ENCODE measurements at places on chromosomes 13 and 19.
A peak's percentile ranks its signal among the peaks of the same experiment; 100 is the strongest.

DNA sequence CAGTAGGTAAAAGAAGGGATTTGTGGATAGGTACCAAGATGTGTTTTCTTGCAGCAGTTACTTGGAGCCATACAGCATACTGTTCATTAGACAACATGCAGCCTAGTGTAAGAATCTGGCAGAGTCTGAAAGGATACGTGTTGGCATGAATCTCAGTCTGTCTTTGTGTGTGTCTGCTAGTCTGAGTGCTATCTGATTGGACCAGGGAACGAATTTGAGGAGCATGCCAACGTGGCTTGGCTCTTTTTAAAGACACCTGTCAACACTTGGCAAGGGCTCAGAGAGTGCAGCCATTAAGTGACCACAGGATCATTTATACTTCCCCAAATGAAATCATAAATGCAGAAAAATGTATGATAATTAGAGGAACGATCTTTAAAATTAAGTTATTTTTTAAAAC is 27.6 kb upstream of the ATXN8OS start:
- peak; percentile 7 for DNase-seq

GRCh38 chr13:72430923-72431322 is 296.5 kb downstream of the MZT1 start:
- DNase-seq, result no peak

DNA sequence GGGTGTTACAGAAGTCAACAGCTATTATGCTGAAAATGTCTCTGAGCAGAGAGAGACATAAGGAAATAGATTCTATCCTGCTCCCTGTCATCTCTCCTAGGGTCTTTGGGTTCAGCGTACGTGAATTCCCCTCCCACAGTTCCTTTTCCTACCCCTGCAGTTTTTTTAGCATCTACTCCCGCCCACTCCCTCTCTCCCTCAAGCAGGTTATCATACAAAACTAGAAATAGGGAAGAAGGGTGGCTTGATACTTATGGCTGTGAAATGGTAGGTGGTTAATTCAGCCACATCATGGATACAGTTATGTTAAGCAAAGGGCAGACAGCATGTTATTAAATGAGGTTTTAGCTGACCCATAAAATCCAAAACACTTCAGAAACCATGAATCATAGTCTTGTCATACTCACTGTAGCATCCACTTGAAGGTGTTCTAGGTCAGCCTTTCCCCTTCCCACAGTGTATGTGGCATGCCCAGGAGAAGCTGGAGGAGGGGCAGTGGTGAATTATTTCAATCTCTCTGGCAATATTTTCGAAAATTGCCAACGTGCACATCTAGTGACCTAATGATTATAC is 236.8 kb upstream of the SERP2 start:
- DNase-seq, result no peak

GRCh38 chr13:21616880-21617279 is 12.9 kb upstream of the MICU2 start:
- no peak for DNase-seq

- no peak for DNase-seq
Measured at GRCh38 chr13:91544723-91545122, 146.3 kb downstream of the GPC5 start.

- no peak for DNase-seq
Measured at GRCh38 chr13:35460061-35460460, 16.4 kb downstream of the MAB21L1 start.

- DNase-seq, result no peak
Measured at GRCh38 chr13:91228940-91229339, 118.5 kb upstream of the MIR17HG start.

DNA sequence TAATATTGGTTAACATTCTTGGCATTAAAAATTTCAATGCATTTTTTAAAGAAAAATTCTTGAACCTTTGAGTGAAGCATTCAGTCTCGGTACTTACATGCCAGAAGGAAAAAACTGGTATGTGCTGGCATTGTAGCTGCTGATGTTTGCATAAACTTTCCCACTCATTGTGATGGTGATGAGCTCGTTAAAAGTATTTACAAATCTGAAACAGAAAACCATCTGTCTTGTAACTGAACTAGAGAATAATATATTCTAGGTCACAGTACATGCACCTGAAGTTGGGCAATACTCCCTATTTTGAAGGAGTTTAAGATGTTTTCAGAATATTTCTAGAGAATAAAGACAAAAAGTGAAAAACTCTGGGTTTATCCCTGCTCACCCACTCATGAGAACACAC is 64.1 kb downstream of the SLC15A1 start:
- DNase-seq, result no peak

- DNase-seq, result no peak
Measured at GRCh38 chr19:18523841-18524240, 2.0 kb upstream of the ELL start.

DNA sequence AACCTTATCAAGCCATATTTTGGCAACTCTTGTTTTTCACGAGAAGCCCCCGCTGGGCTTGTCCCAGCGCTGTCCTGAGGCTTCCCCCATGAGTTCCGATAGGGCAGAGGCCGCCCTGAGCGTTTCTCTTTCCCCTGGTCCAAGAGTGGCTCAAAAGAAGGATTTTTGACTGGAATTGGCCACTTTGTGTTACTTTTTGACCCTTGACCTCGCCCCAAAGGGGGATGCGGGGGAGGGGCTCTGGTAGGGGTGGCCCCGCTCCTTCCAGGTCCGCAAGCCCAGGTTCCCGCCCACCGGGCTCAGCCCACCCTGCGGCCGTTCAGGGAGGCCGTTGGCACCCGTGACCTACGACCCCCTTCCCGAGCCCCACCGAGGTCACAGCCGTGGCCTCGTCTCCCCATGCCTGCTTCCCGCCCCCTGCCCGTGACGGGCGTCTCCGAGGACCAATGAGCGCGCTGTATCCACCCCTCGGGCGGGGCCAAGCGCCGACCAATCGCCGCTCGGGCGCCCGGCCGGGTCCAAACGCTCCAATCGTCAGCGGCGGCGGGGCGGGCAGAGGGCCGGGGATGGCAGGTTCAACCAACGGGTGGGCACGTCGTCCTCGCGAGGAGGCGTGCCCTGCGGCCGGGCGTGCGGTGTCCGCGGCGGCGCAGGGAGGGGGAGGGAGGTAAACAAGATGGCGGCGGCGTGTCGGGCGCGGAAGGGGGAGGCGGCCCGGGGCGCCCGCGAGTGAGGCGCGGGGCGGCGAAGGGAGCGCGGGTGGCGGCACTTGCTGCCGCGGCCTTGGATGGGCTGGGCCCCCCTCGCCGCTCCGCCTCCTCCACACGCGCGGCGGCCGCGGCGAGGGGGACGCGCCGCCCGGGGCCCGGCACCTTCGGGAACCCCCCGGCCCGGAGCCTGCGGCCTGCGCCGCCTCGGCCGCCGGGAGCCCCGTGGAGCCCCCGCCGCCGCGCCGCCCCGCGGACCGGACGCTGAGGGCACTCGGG is at the start of gene STK11:
TSS of gene STK11 (plus strand) at position 665 of the 986 bp plus-strand sequence. CDS start 1,136 bp downstream, outside the sequence.
- peak; percentile 97 for DNase-seq

DNA sequence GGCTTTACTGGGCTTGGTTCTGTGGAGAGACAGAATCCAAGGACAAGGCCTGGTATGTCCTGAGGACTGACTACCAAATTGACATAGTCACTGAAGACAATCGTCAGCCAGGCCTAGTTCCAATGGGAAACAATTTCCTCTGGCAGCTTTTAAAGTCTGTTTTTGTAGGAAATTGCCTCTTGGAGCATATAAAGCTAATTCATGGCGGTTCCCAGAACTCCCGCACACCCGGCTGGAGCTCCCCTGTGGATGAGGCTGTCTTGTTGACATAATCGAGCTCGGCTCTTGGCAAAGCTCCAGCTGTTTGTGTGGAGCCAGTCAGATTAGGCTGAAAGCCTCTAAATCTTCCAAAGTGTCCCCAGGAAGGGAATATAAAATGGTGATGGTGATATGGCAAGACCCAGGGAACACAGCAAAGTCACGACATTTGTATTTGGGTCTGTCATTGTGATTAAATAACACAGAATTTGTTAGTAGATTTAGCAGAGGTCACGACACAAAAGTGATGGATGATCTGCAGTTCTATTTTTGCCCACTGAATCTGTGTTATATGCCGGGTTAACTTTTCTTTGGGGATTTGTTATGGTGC is 395.0 kb downstream of the PCDH9 start:
- DNase-seq, result peak; percentile 55

GRCh38 chr13:106230450-106230849 is 305.0 kb downstream of the EFNB2 start:
- no peak for DNase-seq

- DNase-seq, result no peak
Measured at GRCh38 chr13:40170091-40170490, 496.4 kb downstream of the FOXO1 start.

- no peak for DNase-seq
Measured at GRCh38 chr13:75307370-75307949, 174.5 kb downstream of the TBC1D4 start.

DNA sequence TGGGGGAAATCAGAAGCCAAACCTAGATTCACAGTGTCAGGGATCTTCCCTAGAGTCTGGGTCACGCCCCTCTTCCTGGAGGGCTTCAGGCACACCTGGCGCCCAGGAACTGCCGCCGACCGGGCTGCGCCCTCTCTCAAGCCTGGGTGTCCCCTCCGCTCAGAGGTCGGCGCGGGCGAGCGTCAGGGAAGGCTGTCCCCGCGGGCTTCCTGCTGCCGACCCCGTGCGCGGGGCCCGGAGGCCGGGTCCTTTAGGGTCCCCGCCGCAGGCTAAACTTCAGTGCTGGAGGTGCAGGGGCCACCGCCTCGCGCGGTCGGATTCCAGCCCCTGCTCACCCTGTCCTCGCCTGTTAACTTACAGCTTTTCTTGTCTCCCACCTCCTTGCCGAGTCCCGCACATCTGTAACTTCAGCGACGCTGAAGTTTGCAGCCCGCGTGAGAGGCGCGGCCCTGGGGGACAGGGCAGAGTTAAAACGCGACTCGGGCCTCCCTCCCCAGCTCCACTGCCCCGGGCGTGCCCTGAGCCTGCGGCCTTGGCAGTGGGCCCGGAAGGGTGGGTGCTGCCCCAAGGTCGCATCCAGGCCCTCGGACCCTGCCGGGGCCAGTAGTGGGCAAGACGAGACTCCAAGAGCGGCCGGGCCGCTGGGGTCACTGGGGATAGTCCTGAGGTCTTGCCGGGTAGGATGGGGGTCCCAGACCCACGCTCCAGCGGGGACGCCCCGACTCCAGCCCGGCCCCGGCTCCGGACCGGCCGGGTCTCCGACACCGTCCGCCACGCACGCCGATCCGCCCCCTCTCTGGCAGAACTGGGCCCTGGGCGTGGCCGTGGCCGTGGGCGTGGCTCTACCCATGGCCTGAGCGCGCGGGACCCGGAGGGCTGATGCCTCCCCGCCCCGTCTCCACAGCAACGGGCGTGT is 95.6 kb upstream of the ZNF98 start:
- DNase-seq, result no peak

- DNase-seq, result no peak
Measured at GRCh38 chr13:46405457-46405856, 18.4 kb upstream of the RUBCNL start.

DNA sequence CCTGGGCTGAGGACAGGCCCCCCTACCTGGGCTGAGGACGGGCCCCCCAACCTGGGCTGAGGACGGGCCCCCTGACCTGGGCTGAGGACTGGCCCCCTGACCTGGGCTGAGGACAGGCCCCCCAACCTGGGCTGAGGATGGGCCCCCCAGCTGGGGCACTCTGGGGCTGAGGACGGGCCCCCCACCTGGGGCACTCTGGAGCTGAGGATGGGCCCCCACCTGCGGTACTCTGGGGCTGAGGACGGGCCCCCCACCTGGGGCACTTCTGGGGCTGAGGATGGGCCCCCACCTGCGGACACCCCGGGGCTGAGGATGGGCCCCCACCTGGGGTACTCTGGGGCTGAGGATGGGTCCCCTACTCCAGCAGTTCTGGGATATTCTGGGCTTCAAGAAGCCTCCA is 65.5 kb downstream of the RASA3 start:
- no peak for DNase-seq
